ENCODE measurements at places on chromosomes 2 and 18. TPM values are rescaled to one million over a fixed set of nuclear protein-coding genes. Genes with fewer than 3 reads are reported as not detected.

The FAM228A gene
- 0.36 TPM for polyA plus RNA-seq

The NOSTRIN gene
- polyA plus RNA-seq: not detected

DNA sequence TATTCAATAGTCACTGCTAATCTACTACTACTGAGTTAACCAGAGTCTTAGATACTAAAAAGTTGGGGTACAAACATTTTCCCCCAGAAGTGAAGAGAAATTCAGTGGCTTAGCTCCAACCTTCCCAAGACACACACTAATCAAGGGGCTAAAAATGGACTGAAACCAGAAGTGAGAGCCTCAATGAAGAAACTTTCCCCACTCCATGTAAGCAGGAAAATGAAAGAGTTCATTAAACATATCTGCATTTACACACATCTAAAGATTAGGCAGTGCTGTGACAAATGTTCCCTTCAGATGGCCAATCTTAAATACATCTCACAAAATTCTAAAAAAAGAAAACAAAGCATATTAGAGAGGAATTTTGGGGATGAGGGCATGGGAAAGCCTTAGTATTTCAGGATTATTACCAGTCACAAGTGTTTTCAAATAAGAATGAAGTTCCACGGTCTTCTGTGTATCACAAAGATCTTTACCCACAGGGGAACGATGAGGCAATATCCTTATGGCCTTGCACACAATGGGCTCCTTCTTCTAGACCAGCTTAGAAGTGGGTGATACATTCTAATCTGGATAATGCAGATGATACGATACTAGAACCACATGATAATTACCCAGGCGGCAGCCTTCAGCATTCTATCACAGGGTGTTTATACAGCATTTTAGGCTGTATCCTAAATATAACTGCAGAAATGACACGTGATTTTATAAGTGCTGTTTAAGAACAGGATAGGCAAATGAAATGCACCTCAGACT, 17.1 kb downstream of the ANKRD44 start:
- H3K4me1 ChIP-seq: no peaks in the 10 kb centered on the region
- H3K36me3 ChIP-seq: no peaks in the 10 kb centered on the region
- no peak for DNase-seq
- H3K4me3 ChIP-seq: no peak overlapping the region

DNA sequence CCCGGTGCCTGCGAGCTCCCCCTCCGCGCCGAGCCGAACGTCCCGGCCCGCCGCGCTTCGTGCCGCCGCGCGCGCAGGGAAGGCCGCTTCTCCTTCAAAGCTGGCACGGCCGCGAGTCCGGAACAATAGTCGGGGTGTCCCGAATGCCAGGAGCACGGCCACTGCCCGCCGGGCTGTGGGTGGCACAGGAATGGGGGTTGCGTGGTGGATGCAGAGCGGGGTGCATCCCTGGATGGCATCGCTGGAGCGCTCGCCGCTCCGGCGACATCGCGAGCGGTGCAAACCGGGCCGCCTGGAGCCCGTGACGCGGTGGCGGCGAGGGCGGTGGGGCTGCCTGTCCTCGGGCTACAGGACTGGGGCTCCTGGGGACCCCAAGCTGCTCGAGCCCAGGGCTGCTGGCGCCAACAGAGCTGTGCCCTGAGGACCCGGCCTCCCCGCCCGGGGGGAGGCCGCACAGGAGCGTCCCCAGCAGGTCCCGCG, 1.1 kb upstream of the SATB2 start:
- peaks cover 82% of the 10 kb centered on the region for H3K27me3 ChIP-seq
- peak overlapping the region; percentile 28 for H3K4me3 ChIP-seq
- peaks cover 14% of the 10 kb centered on the region for H3K4me1 ChIP-seq
- H3K36me3 ChIP-seq: no peaks in the 10 kb centered on the region
- DNase-seq: peak; percentile 56
- no peak overlapping the region for H3K27ac ChIP-seq

GRCh38 chr2:71801969-71802368, 345.7 kb downstream of the CYP26B1 start:
- H3K4me3 ChIP-seq: no peak overlapping the region
- no peaks in the 10 kb centered on the region for H3K36me3 ChIP-seq
- H3K27me3 ChIP-seq: peaks cover 17% of the 10 kb centered on the region

DNA sequence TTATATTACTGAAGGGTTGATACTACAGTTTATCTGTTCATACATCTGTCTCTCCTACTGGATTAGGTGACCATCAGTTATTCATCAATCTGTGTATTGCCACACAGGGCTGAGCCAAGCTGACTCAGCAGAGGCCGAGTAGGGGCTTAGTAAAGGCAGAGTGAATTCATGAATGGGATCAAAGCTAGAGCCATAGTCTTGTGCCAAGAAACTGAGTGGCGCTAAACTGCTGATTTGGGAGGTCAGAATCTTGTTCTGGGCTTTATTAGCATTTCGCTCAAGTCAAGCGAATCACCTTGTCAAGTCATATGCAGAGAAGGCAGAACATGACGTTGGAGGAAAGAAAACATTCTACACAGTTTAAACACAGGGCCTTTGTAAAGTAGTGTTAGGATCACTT, 34.1 kb downstream of the SOCS6 start:
- no peaks in the 10 kb centered on the region for H3K4me1 ChIP-seq
- H3K4me3 ChIP-seq: no peak overlapping the region
- H3K36me3 ChIP-seq: peaks cover 10% of the 10 kb centered on the region
- no peak overlapping the region for H3K27ac ChIP-seq

GRCh38 chr2:183162362-183162761, 38.1 kb downstream of the NUP35 start:
- no peaks in the 10 kb centered on the region for H3K4me1 ChIP-seq
- H3K27me3 ChIP-seq: no peaks in the 10 kb centered on the region

GRCh38 chr18:31655354-31655753, 29.0 kb downstream of the B4GALT6 start:
- H3K4me3 ChIP-seq: no peak overlapping the region
- H3K36me3 ChIP-seq: no peaks in the 10 kb centered on the region
